ENCODE measurements at places on chromosomes 3 and 15.

GRCh38 chr3:167909504-167909896 is 174.0 kb downstream of the SERPINI1 start:
- no peak for DNase-seq

- DNase-seq: no peak
Observed at GRCh38 chr3:102179326-102180177, 255.3 kb upstream of the ZPLD1 start.

GRCh38 chr3:15519096-15519495 is 2.4 kb downstream of the COLQ start:
- DNase-seq: no peak

DNA sequence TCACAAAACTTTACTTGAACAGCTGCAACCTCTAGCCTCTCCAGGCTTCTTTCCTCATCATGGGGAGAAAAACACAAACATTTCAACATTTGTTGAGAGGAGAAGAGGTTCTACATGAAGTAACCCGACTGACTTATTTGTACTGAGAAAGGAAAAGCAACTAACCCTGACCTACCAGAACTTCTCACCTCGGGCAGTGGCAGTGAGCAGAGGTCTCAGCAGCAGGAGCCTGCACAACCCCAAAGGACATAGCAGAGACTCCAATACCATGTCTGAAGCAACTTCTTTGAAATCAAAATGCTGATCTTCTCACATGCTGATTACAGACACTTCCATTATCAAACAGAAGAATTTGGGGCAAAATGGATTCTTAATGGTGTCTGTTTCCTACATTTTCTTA is 1085.6 kb upstream of the CFAP20DC start:
- DNase-seq: no peak

DNA sequence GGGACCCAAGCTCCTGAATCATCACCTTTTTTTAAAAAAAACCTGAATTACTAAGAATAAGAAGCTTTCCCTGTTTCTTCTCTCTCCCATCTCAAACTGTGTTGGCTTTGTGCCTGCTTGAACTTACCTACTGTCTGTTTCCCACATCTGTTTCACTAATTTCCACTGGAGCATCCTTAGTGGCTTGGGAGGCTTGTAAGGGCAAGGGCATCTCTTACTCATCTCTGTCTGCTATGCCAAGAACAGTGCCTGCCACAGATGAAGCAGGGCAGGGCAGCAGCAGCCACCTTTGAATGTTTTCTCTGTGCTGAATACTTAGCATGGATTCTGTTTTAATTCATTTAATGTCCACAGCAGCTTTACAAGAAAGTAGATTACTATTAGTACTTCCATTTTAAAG is 42.3 kb downstream of the SNRK start:
- no peak for DNase-seq

- DNase-seq: no peak
Observed at GRCh38 chr15:80942746-80943565, 46.7 kb downstream of the MESD start.

- DNase-seq: no peak
Observed at GRCh38 chr3:129628169-129628522, 21.7 kb upstream of the PLXND1 start.

- no peak for DNase-seq
Observed at GRCh38 chr3:88986834-88987233, 120.6 kb upstream of the EPHA3 start.

GRCh38 chr3:4866866-4867265 is 112.4 kb upstream of the BHLHE40 start:
- no peak for DNase-seq

DNA sequence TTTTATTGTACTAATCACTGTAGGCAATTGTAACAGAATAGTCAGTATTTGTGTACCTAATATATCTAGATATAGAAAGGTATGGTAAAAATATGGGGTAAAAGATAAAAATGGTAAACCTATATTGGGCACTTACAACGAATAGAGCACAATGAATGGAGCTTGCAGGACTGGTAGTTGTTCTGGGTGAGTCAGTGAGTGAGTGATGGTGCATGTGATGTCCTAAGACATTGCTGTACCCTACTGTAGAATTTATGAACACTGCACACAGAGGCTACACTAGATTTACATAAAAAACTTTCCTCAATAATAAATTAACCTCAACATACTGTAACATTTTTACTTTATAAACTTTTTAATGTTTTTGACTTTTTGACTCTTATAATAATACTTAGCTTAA is 274.3 kb upstream of the PPP2R3A start:
- DNase-seq: no peak

DNA sequence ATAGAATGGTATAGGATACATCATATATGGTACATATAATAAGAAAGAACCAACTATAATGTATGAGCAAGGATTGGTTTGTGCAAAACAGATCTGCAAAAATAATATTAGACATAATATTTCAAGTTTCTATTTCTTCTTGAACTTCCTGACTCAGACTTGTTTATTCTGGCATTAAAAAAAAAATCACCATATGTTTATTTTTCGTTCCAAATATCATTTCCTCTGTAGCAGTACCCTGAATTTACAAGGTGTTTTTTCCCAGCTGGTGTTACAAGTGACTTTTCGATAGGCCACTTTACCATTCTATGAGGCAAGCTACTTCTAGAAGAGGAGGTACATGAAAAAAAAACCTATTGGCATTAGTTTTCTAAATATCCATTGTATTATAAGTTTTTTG is 785.0 kb downstream of the PDCD6IP start:
- DNase-seq: no peak

DNA sequence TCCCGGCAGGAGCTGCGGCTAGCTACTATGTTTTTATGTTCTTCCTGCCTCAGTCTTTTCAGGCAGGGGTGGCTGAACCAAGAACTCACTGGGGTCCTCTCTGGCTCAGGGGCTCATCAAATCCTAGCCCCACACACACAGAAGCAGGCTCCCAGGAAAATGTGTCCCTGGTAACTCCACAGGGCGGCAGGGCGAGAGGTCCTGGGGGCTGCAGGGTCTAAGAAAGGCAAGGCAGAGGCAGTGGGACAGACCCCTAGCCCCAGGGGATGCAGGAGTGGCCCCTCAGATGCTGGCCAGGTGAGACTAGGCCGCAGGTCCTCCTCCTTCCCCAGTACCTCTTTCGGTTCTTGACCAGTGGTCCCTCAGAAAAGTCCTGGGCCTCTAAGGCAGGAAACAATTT is 48.9 kb downstream of the PTH1R start:
- DNase-seq: no peak

DNA sequence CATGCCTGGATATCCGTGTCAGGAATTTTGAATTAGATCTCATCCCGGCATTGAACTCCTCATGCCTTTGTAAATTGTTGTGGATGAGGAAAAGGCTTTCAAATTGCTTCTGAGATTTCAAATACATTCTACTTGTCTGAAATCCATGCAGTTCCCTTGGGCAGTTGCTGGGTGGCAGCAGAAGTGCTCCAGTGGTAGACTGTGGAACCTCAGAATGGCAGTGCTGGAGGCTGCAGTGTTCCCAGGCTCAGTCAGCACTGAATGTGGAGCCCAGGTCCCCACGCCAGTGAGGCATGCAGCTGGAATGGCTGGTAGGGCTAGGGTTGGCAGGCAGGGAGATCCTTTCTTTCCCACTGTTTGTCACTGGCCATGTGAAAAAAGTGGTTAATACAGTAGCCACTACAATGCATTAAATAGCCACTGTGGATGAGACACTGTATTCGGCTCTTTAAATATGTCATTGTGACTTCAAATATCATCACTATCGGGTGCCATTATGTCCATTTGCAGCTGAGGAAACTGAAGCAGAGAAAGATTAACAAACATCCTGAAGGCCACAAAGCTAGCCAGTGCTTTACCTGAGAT is 98.6 kb downstream of the TPRG1 start:
- peak; percentile 25 for DNase-seq

DNA sequence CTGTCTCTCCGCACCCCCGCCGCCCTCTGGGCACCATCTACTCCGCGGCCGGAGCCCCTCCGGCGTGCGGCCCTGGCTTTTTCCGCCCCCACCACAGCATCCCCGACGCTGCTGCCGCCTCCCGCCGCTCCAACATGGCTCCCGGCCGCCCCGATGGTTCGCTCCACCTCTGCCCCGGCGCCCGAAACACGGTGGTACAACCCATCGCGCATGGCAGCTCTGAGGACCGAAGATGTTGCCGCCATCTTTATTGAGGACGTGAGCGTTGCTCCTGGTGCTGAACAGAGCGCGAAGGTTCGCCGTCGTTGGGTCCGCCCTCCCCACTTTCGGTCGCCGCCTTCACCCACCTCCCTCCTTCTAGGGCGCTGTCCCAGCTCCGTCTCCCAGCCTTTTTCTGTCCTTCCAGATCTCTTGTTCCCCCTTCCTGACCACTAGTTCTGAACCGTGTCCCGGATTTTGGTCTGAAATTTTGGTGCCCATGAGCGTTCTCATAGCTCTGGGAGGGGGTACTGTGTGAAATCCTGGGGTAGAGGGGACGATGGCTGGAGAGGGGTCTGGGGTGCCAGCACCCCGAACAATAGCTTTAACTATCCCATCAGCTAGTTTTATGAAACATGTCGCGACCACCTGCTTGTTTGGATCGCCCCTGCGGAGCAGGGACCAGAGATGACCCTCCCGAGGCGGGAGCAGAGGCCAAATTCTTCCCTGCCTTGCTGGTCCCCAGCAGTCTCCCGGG is at the start of gene CELSR3:
Gene CELSR3 (minus strand): TSS at position 134 of the 736 bp plus-strand sequence. CDS start 252 bp downstream, outside the sequence.
- DNase-seq: peak; percentile 72

DNA sequence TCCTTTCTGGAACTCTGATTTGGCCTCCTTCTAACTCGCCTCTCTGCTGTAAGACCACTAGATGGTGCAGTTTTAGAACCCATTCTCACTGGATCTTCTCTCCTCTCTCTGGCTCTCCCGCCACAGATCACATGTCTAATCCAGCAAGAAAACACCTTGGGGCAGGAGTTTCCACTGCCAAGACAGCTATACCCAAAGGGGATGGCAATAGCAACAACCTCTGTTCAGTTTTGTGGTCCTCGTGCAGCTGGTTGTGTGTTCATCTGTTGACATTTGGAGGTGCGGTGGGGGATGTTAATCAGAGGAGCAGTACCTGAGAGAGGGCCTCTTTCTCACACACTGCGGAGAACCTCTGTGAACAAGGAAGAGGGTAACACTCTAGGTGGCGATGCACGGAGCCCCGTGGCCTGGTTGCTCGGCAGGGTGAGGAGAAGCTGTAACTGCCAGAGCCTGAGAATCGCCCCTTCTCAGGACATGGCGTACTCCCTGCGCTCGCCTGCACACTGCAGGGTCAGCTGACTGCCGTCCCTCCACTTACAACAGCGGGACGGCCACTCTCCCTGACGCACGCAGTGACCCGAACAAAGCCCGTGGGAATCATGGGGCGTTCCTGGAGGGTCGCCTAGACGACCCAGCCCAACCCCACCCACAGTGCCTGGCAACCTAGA is at the start of gene TEX55:
Gene TEX55 (plus strand): TSS at position 666 of the 668 bp plus-strand sequence. CDS start 25 bp downstream, outside the sequence.
- peak; percentile 29 for DNase-seq

DNA sequence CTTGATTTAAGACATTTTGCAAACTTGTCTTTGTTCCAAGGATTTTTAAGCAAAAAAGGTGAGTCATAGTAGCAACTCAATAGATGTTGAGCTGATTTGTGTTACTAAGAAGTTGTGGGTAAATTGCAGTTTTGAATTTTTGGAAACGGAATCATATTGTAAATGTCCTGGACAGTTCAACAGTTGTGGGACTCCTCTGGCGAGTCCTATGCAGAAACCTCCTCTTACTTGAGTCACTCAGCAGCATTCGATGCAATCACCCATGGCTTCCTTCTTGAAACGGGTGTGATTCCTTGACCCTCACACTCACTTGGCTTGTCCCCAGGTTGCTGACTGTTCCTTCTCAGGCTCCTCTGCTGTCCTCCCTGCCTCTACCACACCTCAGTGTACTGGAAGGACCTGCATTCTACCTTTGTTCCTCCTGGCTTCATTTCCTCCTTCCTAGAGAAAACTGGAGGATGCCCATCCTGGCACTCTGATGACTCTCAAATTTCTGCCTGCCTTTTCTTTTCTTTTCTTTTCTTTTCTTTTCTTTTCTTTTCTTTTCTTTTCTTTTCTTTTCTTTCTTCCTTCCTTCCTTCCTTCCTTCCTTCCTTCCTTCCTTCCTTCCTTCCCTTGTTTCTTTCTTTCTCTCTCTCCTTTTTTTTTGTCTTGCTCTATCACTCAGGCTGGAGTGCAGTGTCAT is 52.8 kb upstream of the DGKG start:
- peak; percentile 3 for DNase-seq

- no peak for DNase-seq
Observed at GRCh38 chr15:79475306-79475705, 43.2 kb downstream of the MINAR1 start.

DNA sequence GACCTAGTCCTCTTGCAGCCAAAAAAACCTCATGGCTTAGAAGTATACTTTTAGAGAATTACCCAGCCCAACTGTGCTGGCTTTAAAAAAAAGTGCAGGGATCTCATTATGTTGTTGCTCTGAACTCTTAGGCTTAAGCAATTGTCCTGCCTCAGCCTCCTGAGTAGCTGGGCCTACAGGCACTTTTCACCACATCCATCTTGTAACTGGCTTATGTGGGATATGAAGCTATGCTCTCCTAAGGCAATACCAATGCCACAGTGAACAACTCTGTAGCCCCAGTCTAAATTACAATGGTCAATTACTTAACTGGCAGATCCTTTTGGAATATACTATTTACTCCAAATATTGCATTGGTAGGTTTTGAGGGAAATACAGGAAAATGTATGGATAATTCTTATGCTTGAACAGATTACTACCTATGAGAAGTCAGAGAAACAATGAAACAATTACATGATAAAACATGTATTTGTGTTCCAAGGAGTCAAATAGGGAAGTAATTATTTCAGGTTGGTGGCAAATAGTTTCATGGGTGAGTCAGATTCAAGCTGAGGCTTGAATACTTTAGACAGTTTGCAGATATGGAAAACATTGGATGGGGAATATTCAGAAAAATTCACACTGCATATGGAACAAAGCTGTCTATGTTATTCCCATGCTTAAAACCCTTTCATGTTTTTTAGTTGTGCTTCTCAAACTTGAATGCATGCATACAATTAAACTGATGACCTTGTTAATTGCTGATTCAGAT is 34.6 kb upstream of the GPR149 start:
- no peak for DNase-seq

GRCh38 chr15:28112962-28113361 is 13.8 kb upstream of the OCA2 start:
- no peak for DNase-seq

DNA sequence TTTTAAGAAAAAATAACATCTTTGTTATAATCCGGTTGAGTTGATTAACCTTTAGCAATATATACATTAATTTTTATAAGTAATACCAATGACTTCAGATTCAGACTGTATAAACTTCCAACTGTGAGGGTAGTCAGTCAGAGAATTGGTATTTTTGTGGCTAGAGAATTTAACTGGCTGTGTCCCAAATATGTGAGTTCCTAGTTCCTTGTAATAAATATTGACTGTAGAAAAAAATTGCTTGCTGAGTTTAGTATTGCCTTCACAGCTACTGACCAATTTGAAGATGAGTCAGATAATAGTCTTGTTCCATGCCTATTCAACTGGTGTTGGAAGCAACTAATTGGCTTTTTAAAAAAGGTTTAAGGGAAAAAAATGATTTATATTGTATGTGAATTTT is 210.8 kb downstream of the GAP43 start:
- no peak for DNase-seq

DNA sequence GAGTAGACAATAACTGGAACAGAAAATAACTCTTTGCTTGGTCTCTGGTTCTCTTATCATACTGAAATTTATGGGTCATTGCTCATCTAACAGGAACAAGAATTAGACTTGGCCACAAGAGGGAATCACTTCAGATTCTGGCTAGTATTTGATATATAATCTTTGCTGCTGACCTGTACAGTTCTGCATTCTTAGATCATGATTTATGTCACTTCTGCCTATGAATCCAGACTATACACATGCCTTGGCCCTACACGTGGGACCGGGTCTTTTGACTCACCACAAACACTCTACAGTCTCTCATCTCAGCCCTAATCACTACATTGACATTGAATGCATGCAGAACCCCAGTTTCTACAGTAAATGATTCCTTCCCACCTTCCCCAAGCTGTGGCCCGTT is 162.5 kb upstream of the SOX2 start:
- DNase-seq: no peak
